Right hindlimb (tissue), 1 donor: ENCODE measurements at places on chromosomes 6 and 20.

DNA sequence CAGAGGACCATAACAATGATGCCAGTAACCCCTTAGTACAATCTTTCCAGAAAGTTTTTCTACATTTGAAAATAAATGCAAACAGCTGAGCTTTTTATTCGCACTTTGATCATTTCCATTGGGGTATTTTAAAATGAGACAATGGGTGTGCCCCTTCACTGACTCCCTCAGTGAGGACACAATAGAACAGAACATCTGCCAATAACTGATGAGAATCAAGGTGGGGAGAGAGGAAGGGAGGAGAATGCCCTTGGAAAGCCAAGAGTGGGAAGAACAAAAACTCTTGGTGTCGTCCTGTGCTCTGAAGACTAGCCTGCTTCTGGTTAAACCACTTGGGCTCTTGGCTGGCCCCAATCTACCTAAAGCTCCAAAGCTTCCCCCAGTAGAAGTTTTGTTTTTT is 66.0 kb downstream of the KIF13A start:
- DNase-seq, result no peak

DNA sequence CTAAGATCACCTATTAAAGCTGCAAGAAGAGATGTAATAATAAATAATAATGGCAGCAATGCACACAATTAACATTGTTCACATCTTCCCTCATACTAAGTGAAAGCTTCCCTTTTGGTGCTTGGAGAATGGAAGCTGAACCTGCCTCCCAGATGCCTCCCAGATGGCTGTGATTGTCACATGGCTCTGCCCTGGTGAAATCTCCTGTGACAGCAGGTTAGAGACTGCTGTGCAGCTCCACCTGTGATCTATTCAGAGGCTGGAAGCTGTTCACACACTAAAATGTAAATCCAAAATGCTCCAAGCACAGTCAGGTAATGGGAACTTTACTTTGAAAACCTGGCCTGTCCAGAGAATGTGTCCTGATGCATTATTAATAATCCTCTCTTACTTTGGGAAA is 41.7 kb upstream of the RGS17 start:
- DNase-seq, result no peak

GRCh38 chr20:51381557-51381956 is 161.0 kb downstream of the NFATC2 start:
- no peak for DNase-seq

- no peak for DNase-seq
Measured at GRCh38 chr20:60271597-60271996, 313.4 kb downstream of the CDH26 start.

GRCh38 chr6:12393100-12393499 is 102.9 kb downstream of the EDN1 start:
- DNase-seq, result no peak

DNA sequence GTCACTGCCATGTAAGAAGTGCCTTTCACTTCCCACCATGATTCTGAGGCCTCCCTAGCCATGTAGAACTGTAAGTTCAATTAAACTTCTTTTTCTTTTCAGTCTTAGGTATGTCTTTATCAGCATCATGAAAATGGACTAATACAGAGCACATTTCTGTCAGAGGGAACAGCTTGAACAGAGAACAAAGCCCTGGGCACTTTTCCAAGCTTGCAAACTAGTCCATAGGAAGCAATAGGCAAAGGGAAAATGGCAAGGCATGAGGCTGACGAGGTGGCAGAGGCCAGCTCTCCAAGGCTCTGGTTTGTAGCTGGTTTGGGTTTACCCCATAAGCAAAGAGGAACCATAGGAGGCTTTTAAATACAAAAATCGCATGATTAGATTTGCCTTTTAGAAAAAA is 185.1 kb upstream of the HDDC2 start:
- no peak for DNase-seq

GRCh38 chr6:126069449-126069848 is 83.1 kb downstream of the TRMT11 start:
- DNase-seq, result no peak

DNA sequence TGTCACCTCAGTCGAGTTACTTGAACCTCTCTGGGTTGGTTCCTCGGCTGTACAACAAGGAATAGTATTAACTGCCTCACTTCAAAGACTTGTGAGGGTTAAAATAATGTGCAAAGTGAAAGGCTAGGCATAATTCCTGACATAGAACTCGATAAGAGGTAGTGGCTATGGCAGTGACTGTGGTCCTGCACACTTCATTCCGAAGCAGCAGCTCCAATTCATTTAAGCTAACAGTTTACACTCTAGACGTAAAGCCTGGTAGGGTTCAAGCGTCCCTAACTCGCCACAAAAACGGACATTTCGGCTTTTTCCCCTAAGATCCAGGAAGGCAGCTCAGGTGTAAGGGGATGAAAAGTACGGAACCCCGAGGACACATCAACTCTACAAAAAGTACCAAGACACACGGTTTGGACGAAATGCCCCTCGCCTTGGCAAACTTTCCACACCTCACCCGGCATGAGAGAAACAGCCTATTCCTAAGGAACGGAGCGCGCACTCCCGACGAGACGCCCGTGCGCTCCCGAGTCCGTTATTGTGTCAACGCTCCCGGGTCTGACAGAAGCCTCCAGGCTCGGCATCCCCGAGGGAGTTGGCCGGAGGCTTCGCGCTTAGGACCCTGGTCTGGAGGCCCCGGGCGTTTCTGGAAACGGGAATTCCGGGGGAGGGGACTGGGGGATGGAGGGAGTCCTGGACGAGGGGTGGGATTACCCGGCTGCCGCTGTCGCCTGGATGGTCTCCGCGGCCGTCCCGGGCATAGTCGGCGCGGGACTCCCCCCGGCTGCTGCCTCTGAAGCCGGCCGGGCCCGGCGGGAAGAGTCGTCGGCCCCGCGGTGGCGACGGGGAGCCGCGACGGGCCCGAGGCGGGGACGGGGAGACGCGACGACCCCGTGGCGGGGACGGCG is 937 bp downstream of the ZNF318 start:
- peak; percentile 73 for DNase-seq

DNA sequence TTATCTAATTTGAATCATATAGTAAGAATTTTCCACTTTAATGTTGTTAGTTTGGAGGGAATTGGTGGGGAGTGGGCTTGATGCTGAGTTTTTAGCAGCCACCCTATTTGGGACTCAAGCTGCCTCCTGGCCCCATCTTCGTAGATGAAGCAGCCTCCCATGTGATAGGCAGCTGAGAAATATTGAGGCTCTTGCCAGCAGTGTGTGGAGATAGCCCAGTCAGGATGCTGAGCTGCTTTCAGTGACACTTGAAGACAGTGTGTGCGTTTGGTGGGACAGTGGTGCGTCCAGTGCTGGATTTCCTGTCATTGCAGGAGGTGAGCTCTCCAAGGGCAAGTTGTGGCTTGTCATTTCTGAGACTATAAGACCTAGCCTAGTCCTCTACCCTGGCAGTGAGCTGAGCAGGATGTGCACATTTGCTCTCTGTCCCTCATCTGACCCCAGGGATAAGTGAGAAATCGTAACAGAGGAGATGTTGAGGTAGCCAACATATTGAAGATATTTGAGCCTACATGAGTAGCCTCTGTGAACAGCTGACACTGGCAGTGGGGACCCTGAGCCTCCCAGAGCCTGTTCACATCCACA is 47.9 kb upstream of the RNF8 start:
- no peak for DNase-seq

GRCh38 chr6:45654673-45655072 is 276.9 kb upstream of the SUPT3H start:
- DNase-seq, result no peak

DNA sequence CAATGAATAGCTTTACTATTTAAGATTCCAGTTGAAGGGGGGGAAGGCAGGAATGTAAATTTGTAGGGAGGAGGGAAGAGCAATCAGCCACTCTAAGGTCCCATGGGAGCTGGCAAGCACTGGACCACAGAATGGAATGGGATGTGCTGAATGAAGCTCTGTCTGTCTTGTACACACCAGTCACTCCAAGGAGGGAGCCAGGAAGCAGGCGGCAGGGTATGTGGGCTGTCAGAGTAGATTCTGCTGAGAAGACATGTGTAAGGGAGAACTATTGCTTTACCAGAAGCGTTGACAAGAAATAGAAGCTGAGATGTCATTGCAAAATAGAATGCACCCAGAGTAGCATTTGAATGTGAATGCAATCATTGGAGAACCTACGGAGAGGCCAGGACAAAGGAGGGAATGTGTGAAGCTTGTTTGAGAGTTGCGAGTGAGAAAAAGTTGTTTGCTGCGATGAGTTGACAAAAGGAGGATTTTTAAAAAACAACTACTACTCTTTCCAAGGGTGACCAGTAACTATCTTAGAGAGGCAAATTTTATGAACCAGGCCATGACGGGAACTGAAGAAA is 25.2 kb upstream of the PDE7B start:
- no peak for DNase-seq

DNA sequence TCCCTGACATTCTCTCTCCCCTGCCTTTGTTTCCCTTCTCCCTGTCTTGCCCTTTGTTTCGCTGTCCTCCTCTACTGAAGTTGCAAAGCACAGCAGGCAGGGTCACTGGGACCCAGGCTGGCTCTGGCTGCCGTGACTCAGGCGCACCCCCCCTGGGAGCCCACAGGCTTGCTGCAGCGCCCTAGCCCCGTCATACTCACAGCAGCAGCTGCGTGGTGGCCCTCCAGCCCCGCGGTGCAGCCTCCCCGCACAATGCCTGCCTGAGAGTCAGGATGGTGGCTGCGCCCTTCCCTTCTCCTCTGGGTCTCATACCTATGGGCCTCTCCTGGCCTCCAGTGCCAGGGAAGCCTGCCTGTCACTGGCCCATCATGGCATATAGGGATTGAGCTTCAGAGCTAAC is 41.7 kb downstream of the TXNDC5 start:
- no peak for DNase-seq

GRCh38 chr6:139625998-139626975 is 251.8 kb upstream of the CITED2 start:
- no peak for DNase-seq

- DNase-seq, result no peak
Measured at GRCh38 chr6:17656092-17656491, 50.6 kb downstream of the NUP153 start.

DNA sequence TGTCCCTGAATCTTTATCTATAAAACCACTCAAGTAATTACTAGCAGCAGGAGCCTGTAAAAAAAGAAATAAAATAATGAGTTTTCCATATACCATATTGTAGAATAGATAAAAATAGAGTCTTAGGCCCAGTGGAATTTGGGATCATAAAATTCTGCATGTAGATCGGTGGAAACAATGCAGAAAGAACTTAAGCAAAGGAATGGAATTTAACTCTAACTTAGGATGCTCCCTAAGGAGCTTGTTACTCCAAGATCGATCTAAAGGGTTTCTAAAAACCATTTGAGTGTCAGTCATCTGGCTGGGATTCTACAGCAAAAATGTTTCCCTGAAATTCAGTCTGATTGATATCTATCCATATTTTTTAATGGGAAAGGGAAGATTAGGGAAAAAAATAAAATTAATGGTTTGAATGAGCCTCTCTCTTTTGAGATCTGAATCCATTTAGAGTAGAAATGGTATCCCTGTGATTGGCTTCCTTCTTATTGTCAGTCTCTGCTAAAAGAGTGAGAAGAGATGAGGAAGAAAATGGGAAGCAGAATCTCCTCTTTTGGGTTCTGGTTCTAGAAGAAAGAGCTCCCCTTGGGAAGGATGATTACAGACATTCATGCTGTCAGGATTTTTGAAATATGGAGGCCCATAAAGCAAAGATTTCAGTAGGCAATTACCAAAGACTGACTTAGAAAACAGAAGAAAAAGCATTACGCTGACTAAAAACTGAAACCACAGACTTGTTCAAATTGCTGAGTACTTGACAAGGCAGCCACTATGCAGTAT is 564.3 kb upstream of the MARCKS start:
- DNase-seq, result no peak

- no peak for DNase-seq
Measured at GRCh38 chr20:7714549-7714948, 225.7 kb downstream of the HAO1 start.

DNA sequence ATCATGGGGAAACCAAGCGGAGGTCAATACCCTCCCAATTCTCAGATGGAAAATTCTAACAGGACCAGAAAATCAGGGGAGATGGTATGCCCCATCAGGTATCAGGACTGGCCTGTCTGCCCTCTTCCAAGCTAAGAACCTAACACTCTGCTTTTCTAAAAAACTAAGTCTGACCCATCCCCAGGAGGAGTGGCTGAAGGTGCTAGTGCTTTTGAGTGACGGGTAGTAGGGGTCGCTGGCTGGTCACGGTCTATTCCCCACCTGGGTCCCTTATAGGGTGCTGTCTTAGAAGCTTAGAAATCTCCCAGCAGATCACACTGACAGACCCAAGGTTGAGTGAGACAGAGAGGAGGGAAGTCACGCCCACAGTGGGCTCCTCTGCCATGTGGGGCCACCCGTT is 9.6 kb downstream of the ABHD16A start:
- DNase-seq, result no peak

DNA sequence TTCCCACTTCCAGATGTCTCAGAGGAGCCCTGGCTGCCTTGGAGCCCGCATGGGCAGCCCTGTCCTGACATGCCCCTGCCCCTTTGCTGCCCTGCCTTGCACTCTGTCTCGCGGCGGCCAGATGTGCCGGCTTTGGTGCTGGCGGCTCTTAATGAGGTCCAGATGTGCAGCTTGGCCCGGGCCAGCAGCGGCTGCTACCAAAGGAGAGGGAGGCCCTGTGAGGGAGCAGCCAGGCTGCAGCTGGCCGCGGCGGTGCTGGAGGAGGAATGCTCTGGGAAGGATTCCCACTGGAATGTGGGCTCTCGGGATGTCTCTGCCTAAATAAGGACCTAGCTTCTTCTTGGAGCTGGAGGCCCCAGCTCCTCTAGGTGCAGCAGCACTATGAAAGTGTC is 72.4 kb downstream of the FGD2 start:
- peak; percentile 94 for DNase-seq

DNA sequence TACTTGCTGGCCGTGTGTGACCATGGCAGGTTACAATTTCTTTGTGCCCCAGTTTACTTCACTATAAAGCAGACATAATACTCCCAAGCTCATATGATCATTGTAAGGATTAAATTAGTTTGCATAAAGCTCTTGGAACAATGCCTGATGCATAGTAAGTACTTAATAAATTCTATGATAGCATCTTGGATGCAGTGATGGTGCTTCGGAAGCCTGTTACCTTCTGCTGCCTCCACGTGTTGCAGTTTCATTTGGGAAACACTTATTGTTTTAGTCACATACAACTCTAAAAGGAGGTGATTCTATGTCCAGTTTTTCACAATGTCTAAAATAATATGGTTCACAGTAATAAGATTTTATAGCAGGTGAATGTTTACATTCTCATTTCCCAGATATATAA is 343.9 kb downstream of the NRN1 start:
- no peak for DNase-seq

- peak; percentile 80 for DNase-seq
Measured at GRCh38 chr6:154410619-154411072, 54.0 kb upstream of the IPCEF1 start.

GRCh38 chr6:5513408-5513807 is 252.1 kb downstream of the FARS2 start:
- no peak for DNase-seq

GRCh38 chr6:143110996-143111395 is 50.3 kb downstream of the AIG1 start:
- no peak for DNase-seq
